Nephron progenitor cell (in vitro differentiated cells): ENCODE measurements at places on chromosomes 11 and 22.

- no peak for DNase-seq
Measured at GRCh38 chr22:35733791-35734516, 16.3 kb downstream of the APOL5 start.

DNA sequence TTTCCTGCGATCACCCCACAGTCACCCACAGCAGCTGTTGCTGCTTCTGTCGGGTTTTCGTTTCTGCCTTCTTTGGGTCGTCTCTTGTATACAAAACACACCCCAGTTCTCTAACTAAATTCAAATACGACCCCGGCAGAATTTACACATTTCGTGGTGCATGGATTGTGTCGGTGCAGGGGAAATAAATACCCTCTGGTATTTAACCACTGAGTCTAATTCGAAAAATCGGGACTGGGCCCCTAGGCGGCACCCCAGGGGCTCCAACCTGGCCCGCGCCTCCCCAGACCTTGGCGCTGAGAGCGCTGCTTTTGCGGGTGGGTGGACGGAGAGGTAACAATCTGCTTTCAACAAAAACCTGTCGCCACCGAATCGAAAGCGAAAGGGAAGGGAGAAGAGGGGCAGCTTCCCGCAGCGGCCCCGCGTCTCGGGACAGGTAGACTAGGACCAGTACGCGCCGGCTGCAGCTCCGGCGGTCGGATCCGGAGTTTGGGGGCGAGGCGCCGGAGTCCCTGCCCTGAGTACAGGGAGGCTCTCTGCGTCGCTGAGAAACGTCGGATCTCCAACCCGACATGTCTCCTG, 4.4 kb downstream of the ALX4 start:
- DNase-seq: peak; percentile 42

DNA sequence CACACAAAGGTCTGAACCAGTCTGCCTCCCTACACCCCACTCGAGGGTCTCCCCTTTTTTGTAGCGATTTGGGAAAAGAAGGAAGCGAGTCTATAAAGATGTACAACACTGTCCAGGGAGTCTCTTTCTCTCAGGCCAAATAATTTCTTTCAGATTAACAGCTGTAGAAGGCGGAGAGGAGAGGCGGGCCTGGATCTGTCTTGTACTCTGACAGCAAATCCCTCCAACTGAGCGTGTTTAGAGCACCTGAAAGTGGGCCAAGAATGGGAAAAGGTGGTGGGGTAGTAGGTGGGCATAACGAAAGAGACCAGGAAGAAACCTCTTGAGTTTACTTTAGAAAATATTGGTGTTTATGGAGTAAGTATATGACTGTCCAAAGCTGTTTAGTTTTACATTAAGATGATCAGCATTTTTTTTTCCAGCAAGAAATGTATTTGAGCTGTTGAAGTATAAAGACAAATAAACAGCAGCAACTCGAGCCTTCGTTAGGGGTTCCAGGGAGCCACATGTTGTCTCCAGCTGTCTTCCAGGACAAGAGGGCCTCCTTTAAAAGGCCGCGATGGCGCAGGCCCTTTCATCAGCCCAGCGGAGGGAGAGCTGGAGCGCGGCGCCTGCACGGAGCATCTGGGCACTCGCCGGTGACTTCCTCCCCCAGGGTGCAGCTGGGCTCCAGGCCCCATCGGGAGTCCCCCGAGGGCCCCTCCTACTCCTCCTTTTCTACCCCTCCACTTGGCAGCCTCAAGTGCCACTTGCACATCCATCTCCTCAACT, 34.9 kb downstream of the SCUBE1 start:
- no peak for DNase-seq

DNA sequence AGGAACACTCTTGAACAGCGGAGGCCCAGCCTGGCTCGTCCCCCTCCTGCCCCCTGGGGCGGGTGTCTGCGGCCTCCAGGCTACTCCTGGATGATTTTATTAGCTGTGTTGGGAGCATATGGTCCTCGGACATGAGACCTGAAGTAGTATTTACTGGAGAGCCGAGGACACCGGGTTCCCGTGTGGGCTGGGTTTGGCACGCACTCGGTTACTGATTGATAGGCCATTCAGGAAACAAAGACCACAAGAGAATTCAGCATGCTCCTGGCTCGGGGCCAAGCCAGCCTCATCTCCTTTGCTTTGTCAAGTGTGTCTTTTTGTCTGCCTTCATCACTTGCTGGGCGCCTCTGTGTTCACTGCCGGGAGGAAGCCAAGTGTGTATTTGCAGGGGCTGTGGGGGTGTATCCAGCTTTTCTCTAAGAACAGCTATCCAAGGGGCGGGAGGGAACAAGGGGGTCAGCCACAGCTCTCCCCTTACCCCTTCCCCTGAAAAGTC, 9.7 kb downstream of the FXYD2 start:
- DNase-seq: peak; percentile 53

DNA sequence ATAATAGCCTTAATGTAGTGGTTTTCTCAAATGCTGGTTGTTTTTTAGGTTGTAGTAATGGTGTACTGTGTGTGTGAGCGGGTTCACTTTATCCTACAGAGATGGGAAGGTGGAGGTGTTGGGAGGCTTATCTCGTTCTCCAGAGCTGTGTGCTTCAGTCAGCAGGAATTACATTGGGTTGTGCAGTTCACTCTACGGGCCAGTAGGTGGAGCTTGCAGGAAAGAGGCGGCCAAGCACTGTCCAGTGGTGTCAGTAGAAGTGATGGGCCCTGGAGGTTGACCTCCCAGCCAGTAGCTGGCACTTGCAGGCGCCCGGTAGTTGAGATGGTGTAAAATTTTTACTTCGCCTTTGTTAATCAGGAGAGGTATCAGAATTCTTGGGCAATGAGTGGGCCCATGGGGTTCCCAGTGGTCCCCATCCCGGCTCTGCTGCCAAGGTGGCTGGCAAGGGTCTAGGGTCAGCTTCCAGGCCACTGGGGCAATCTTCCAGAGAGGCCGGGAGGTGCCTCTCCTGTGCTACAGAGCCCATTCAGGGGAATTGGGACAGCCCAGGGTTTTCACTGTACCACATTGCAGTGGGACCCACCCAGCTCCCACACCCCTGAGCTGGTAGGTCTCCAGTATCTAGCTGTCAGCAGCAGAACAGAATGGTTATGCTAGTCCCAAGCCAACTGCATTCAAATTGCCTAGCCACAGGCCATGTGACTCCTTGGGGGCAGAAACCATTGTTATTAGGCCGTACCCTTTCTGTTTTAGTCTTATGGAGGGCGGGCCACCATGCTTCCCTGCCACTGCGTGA, 43.9 kb downstream of the BIRC2 start:
- DNase-seq: peak; percentile 68

- no peak for DNase-seq
Measured at GRCh38 chr11:130024361-130024760, 21.7 kb upstream of the PRDM10 start.

DNA sequence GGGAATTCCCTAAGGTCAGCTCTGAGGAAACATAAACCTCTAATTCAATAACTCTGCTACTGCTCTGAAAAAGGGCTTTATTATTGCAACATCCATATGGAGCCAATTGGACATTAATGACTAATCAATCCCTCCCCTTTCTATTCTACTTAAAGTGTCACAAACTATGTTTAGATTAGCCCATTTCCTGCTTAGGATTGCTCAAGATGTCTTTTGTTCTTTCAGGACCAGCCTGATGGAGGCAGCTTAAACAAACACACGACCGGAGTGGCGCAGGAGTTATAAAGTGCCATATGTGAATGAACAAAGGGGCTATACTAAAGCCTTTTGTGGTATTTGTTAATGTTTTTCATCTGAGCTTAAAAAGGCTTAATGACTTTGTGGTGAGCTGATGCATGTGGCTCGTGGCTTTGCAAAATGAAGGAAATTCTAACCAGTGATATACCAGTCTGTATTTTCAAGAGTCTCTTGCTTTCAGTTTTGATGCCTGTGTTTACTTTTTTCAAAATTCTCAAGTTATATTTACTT, 354.4 kb downstream of the SOX6 start:
- DNase-seq: no peak

- DNase-seq: no peak
Measured at GRCh38 chr22:46766611-46767010, 4.2 kb downstream of the TBC1D22A start.

DNA sequence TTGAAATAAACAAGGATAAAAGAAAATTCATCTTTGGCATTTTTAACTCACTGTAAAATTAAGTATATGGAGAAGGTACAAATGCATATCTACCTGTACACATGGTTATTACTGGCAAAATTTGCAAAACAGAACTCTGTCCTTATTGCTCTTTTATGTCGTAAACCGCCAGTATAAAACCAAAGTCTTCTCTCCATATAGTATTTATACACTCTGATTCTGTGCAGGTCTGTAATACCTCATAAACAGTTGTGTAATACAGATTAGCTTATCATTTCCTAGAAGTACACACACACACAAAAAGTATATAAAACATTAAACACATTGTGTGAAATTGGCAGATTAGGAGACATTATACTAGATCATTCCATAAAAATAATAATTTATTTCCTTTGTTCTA, 406.6 kb upstream of the ANO3 start:
- DNase-seq: no peak

- no peak for DNase-seq
Measured at GRCh38 chr22:47190957-47191670, 428.7 kb downstream of the TBC1D22A start.

- DNase-seq: no peak
Measured at GRCh38 chr11:10247011-10247410, 47.0 kb downstream of the SBF2 start.

- no peak for DNase-seq
Measured at GRCh38 chr11:130211144-130211543, 51.6 kb downstream of the ST14 start.

GRCh38 chr11:116567721-116568242, 205.0 kb downstream of the BUD13 start:
- DNase-seq: no peak

DNA sequence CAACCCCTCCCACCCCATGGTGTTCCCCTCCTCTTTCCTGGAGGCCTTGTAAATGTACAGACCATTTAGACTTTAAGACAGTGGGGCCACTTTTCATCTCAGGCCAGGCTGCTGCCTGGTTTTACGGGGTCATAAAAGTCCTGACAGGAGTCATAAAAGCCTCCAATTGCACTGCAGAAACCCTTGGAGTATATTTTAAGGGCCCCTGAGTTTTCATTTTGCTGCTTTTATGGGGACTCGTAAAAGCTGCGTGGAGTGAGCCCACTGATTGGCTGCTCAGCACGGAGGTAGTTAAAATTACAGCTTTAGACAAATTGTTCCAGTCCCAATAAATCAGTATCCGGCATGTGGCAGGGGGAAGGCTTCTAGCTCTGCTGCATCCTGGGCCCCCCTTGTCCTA, 627.6 kb downstream of the NTM start:
- DNase-seq: peak; percentile 45

DNA sequence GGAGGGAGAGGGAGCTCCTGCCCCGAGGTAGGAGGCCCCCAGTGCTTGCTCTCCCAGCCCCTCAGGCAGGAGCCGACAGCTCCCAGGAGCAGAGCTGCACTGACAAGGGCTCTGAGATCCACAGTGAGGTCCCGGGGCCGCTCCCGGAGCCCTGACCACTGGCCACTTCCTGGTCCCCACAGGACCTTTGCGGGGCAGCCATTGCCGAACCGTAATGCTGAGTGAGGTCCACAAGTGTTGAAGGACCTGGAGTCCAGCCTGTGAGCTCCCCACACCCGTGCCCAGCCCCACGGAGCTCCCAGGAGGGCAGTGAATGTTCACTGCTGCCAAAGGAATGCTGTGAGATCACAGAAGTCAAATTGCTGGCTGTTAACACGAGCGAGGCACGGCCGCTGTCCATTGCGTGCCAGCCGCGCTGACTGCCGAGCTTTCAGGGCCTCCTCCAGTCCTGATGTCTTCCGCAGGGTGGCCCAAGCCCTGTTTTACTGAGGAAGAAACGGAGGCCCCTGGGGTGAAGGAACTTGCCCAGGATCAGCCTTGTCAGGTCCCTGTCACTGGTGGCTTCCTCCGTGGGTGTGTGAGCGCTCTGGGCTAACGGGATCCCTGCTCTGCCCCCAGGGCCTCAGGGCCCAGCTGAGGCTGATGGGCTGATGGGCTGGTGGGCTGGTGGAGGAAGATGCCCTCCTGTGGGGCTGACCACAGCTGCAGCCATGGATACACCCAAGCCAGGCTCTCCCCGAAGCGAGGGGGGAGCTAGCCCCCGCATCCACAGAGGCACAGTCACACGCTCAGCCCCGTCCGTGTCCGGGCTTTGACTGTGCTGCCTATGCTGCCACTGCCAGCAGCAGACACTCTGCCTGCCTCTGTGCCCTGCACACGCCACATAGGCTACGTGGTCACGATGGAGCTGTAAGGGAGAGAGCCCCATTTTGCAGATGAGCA, 70.8 kb downstream of the WNT7B start:
- DNase-seq: peak; percentile 28

DNA sequence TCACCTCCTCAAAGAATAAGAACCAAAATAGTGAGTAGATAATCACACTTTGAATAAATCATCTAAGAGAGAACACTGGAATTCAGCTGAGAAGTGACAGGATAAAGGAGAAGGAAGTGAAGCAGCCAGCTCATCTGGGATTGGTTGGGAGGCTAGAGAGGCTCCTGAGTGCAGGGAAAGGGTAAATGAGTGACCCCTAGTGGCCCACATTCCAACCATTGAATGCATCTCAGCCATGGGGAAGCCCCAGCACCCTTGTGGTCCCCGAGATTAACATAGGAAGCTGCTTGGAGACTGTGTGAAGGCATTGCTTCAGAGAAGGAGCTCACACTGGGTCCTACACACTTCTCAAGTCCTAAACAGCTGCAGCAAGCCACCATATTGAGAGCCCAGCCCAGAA, 82.3 kb downstream of the JRKL start:
- no peak for DNase-seq

GRCh38 chr11:15707971-15708370, 593.2 kb downstream of the INSC start:
- no peak for DNase-seq

DNA sequence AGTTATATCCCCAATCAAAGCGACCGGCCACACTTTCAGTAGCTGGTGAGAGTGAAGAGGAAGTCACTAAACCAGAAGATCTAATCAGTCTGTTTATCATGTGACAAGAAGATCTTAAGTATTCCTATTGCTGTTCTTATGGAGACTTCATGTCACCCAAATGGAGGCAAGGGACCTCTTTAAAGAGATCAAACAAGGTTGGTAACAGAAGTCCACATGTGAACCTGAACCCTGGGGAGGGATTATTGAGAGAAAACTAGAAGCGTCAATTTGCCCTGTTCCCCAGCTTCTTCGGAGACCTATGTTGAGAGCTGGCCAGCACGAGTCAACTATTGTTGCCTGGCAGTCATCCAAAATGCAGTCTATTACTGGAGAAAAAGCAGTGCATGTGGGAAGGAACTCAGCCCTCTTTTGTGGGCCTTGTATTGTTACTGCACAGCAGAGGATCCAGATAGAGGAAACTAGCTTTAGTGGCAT, 76.9 kb upstream of the CTSC start:
- DNase-seq: no peak
